ENCODE measurements at places on chromosomes 4 and X.

DNA sequence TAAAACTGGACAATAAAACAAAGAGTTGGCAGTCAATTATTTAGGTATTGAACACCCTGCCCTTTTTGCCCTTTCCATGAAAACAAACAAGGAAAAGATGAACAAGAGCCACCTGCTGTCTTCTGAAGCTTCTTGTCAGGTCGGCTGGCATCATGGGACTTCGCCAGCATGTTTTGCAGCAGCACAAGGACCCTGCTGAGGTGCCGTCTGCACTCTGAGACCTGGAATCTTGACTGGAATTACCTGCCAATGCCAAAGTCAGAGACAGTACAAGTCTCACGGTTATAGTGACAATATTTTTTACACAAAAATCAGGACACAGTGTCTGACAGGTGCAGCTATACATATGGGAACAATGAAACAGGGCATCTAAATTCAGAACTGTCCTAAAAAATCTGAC, 284.5 kb downstream of the GASK1B start:
- no peak for DNase-seq

DNA sequence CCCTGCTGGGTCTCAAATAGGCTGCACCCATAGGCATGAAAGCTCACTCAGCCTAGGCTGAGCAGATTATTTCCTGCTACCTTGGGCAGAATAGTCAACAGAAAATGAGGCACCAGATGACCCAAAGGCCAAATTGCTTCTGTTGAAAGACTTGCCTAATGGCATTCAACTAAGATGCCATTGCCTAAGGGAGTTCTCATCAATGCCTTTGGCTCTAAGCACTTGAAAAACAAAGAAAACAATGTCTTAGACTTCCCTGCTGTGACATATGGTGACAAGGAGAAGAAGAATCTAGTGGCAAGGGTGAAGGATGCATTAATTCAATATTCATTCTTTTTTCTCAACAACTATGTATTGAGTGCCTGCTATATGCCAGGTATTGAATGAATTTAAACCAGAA, 25.7 kb upstream of the PCDH19 start:
- DNase-seq, result no peak

GRCh38 chrX:15653961-15654360, 10.6 kb downstream of the CLTRN start:
- DNase-seq, result no peak

GRCh38 chrX:2484256-2484655, 16.5 kb downstream of the DHRSX start:
- no peak for DNase-seq

Data from activated naive CD4-positive, alpha-beta T cell (primary cell).